ENCODE measurements at places on chromosomes 12 and 14.

DNA sequence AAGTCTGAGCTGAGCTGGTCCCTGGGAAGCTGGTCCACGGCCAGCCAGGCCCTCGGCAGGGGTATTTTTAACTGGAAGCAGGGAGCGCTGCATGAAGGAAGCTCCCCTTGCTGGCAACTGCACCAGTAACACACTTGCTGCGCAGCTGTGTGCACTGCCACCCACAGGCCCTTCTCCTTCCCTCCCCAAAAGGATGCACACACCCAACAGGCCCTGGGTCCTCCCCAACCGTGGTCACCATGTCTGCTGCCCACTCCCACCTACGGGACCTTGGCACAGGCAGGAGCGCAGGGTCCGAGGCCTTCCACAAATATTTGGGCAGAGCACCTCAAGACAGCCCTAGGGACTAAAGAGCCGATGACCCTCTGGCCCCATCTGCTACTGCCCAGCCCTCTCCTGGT, 157.0 kb upstream of the PRMT8 start:
- DNase-seq = no peak

GRCh38 chr14:50362764-50363713, 33.6 kb downstream of the CDKL1 start:
- DNase-seq = no peak

GRCh38 chr14:25933731-25934130, 664.1 kb downstream of the NOVA1 start:
- no peak for DNase-seq

DNA sequence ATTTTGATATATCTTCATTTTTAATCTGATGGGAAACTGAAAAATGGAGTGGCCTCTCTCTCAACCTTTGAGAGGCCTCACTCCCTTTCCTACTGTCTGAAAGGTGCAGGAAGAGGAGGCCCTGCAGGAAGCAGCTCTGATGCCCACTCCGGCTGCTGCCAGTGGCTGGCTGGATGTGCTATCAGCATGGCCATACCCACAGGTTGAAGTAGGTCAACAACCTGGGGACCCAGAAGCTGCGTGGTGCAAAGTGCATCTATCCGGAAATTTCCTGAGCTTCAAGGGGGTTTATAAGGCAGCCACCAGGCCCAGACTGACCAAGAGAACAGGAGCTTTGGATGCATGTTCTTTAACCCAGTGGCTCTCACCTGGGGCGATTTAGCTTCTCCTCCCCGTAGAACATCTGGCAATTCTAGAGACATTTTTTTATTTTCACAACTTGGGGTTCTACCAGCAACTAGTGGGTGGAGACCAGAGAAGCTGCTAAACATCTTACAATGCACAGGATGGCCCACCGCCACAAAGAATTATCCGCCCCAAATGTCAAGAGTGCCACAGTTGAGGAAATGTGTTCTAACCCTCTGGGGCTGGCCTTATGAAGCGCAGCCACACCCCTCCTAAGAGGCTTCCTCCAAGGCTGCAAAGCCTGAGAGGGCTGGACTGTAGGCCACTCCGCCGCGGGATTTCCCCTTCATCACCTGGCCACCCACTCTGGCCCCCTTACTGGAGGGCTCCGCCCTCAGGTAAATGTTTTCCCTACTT, 8.2 kb upstream of the BATF start:
- DNase-seq = no peak

DNA sequence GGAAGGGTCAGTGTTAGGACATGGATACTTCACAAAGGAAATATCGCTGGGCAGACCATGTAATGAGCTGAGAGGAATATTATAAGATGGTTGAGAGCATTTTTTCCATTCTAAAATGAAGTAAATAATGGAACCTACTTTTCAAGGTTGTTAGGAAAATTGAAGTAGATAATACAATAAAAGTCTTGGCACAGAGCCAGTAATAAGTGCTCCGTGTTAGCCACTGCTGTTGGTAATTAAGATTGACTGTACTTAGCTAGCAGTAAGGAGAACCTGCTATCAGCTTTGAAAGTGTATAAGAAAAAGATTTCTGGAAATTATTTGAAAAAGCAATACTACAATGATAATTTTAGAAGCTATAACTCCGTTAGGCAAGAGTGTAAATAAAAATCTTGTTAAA, 77.6 kb downstream of the SCAF11 start:
- no peak for DNase-seq
